Psoas muscle (tissue), 8 donors: ENCODE measurements at places on chromosomes 13 and 19. TPM values are rescaled to one million over a fixed set of nuclear protein-coding genes. Genes with fewer than 3 reads are reported as not detected.
A peak's percentile ranks its signal among the peaks of the same experiment; 100 is the strongest.

GRCh38 chr19:38425810-38426466 lies at the start of gene RASGRP4:
Gene RASGRP4, minus strand, starts transcription at chr19:38426219. Its CDS starts 128 bp downstream, at chr19:38426091.
- H3K4me3 ChIP-seq: peak within 1 kb of the TSS; percentile 36
- DNase-seq: no peak
- no peaks in the 10 kb centered on the region for H3K36me3 ChIP-seq
- no peak within 1 kb of the TSS for H3K27ac ChIP-seq
- H3K27me3 ChIP-seq: no peaks in the 10 kb centered on the region
- peaks cover 2% of the 10 kb centered on the region for H3K4me1 ChIP-seq

DNA sequence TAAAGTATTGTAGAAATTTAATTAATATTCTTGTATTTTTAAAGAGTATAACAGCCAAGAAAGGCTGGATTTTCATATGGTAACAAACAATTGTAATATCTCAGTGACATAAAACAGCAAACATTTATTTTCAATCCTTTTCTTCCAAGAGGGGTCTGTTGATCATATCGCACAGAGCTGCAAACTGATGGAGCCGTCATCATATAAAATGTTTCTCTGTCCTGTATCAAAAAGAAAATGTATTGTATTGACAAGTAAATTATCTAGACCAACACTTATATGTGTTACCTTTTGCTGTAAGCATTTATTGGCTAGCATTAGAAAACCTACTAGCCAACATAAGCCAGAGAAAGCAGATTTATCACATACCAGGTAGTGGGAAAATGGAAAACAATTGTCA lies 2861.4 kb upstream of the PCDH20 start:
- no peak overlapping the region for H3K4me3 ChIP-seq
- no peaks in the 10 kb centered on the region for H3K4me1 ChIP-seq
- no peak for DNase-seq
- H3K27ac ChIP-seq: no peak overlapping the region
- H3K36me3 ChIP-seq: no peaks in the 10 kb centered on the region

GRCh38 chr19:51799034-51799773 lies 4.2 kb downstream of the FPR3 start:
- H3K4me1 ChIP-seq: no peaks in the 10 kb centered on the region
- no peaks in the 10 kb centered on the region for H3K36me3 ChIP-seq
- H3K27me3 ChIP-seq: peaks cover 3% of the 10 kb centered on the region

FGF22 gene
- not detected for total RNA-seq

- no peaks in the 10 kb centered on the region for H3K4me1 ChIP-seq
- no peaks in the 10 kb centered on the region for H3K36me3 ChIP-seq
- no peak overlapping the region for H3K4me3 ChIP-seq
- DNase-seq: no peak
Measured at GRCh38 chr19:48137411-48137810, 26.8 kb upstream of the PLA2G4C start.

GRCh38 chr19:35986111-35986510 lies 8.9 kb upstream of the SDHAF1 start:
- no peak for DNase-seq
- H3K27me3 ChIP-seq: no peaks in the 10 kb centered on the region
- H3K36me3 ChIP-seq: no peaks in the 10 kb centered on the region

ONECUT3 gene
- total RNA-seq: not detected

- H3K36me3 ChIP-seq: no peaks in the 10 kb centered on the region
- peak overlapping the region; percentile 89 for H3K27ac ChIP-seq
- no peak for DNase-seq
- peak overlapping the region; percentile 69 for H3K4me3 ChIP-seq
- H3K4me1 ChIP-seq: peaks cover 45% of the 10 kb centered on the region
- no peaks in the 10 kb centered on the region for H3K27me3 ChIP-seq
Measured at GRCh38 chr13:75764251-75764925, 128.3 kb downstream of the LMO7 start.

OSCAR gene
- 0.22 TPM for total RNA-seq

- no peaks in the 10 kb centered on the region for H3K36me3 ChIP-seq
- H3K27me3 ChIP-seq: peaks cover 40% of the 10 kb centered on the region
- DNase-seq: peak; percentile 79
Measured at GRCh38 chr19:41219924-41220567, 1.0 kb downstream of the AXL start.

DNA sequence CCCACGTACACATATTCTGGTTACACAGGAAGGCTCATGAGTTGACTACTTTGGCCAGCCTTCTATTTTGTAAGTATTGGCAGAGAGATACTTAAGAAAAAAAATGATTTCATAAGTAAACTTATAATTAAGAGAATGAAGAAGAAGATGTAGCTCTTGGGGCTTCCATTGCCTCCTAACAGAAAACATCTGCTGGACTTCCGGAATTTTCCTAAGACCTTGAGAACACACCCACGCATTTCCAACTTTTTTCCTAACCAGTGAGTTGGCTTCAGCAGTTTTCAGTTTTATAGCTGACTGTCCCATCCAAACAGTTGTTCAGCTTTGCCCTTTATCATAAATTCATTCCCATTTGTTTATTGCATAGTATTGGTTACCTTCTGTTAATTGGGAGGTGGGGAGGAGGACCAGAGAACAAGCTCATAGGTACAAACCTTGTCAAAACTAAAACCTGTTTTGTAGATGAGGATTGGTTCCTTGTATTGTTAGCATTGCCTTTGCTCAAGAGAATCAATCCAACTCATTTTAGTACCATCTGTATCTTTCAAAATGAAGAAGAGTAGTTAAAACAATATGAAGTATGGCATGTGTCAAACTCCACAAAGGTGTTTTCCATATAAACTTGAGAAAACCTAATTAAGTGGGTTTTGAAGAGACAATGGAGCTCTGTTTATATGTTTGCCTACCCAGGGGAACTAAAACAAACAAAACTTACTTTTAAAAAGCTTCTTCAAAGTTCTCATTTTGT lies 93.9 kb downstream of the COL4A2 start:
- no peak overlapping the region for H3K4me3 ChIP-seq
- no peaks in the 10 kb centered on the region for H3K36me3 ChIP-seq
- no peaks in the 10 kb centered on the region for H3K27me3 ChIP-seq
- DNase-seq: no peak
- H3K4me1 ChIP-seq: peaks cover 15% of the 10 kb centered on the region

ANGPTL8 gene
- 0.49 TPM for total RNA-seq

GRCh38 chr19:34989298-34989697 lies 10.8 kb upstream of the GRAMD1A start:
- no peaks in the 10 kb centered on the region for H3K4me1 ChIP-seq
- no peak overlapping the region for H3K4me3 ChIP-seq

- no peak overlapping the region for H3K4me3 ChIP-seq
- H3K4me1 ChIP-seq: no peaks in the 10 kb centered on the region
- no peak for DNase-seq
- no peaks in the 10 kb centered on the region for H3K27me3 ChIP-seq
- H3K36me3 ChIP-seq: no peaks in the 10 kb centered on the region
Measured at GRCh38 chr13:90640976-90641375, 706.5 kb upstream of the MIR17HG start.

PSG11 gene
- not detected for total RNA-seq

- no peaks in the 10 kb centered on the region for H3K36me3 ChIP-seq
- no peak overlapping the region for H3K4me3 ChIP-seq
- DNase-seq: no peak
Measured at GRCh38 chr13:104314321-104314720, 1248.1 kb upstream of the SLC10A2 start.

TUBB4A gene
- 6.4 TPM for total RNA-seq

PRR22 gene
- 2.3 TPM for total RNA-seq

DNA sequence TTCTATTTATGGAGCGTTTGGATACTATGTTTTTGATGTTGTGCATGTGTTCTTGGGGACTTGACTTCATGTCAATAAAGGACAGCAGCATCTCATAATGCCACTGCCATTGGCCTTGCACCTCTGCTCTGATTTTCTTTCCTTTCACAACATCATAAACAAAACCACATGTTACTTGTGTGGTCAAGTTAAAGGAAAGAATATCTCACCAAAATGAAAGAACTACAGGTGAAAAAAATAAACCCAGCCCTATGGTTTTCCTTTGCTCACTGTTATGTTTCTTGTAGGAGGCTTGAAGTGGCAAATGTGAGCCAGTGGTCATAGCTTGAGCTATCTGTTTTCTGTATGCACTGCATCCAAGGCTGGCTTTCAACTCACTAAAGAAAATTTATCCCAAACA lies 240.4 kb downstream of the KCNRG start:
- no peaks in the 10 kb centered on the region for H3K27me3 ChIP-seq
- no peak overlapping the region for H3K4me3 ChIP-seq
- H3K36me3 ChIP-seq: no peaks in the 10 kb centered on the region
- no peak overlapping the region for H3K27ac ChIP-seq

- peaks cover 2% of the 10 kb centered on the region for H3K27me3 ChIP-seq
- peak overlapping the region; percentile 68 for H3K27ac ChIP-seq
- H3K4me3 ChIP-seq: no peak overlapping the region
- no peaks in the 10 kb centered on the region for H3K36me3 ChIP-seq
- no peak for DNase-seq
Measured at GRCh38 chr19:34480491-34480890, 1.1 kb upstream of the WTIP start.

DNA sequence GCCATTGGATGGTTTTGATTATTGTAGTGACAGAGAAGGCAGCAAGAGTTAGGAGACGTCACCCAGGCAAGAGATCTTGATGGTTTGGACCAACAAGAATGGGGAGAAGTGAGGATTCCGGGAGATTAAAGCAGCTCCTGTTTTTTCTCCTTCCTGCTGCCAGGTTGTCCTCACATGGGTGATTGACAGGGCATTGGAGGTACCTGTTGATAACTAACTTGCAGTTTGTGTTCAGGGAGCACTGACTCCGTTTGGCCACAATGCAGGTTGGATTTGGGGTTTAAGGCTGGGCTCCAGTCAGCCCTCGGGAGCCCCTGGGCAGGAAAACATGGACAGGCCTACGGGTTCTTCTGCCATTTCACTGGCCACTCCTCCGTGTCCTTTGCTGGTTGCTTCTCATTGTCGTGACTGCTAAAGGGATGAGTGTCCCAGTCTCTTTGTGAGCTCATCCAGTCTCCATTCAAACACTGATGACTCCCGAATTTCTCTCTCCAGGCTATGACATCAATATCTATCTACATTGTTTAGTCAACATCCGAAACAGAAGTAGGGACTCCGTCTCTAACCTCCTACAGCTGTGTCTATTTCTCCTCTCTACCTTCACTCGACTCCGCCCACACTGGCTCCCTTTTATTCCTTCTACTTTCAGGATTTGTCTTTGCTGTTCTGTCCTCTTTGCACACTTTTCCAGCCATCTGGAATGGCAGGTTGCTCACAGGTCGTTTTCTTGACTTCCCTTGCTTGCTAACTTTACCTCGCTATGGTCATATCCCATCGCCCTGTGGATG lies 1.3 kb upstream of the PTOV1 start:
- H3K27me3 ChIP-seq: no peaks in the 10 kb centered on the region
- H3K4me1 ChIP-seq: peaks cover 39% of the 10 kb centered on the region
- H3K4me3 ChIP-seq: peak overlapping the region; percentile 96

ZNF573 gene
- total RNA-seq: 9.7 TPM

DNA sequence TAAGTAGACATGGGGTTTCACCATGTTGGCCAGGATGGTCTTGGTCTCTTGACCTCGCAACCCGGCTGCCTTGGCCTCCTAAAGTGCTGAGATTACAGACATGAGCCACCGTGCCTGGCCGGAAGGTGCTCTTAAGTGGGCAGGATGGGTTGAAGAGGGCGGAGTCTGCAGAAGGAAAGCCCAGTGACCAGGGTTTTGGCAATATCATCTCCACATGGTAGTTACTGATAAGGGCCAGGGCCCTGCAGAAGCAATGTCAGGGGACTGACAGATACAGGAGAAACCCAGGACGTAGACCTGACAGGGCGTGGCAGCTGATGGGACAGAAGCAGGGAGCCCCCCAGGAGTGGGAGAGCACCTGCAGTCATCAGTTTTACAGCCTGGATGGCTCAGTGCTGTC lies 45.7 kb upstream of the RNF113B start:
- no peak overlapping the region for H3K27ac ChIP-seq
- no peaks in the 10 kb centered on the region for H3K36me3 ChIP-seq
- H3K27me3 ChIP-seq: no peaks in the 10 kb centered on the region
- DNase-seq: no peak

GRCh38 chr13:100163375-100163774 lies 74.5 kb downstream of the PCCA start:
- H3K27ac ChIP-seq: no peak overlapping the region
- no peaks in the 10 kb centered on the region for H3K4me1 ChIP-seq
- DNase-seq: no peak
- H3K36me3 ChIP-seq: peaks cover 6% of the 10 kb centered on the region
- H3K27me3 ChIP-seq: no peaks in the 10 kb centered on the region

DNA sequence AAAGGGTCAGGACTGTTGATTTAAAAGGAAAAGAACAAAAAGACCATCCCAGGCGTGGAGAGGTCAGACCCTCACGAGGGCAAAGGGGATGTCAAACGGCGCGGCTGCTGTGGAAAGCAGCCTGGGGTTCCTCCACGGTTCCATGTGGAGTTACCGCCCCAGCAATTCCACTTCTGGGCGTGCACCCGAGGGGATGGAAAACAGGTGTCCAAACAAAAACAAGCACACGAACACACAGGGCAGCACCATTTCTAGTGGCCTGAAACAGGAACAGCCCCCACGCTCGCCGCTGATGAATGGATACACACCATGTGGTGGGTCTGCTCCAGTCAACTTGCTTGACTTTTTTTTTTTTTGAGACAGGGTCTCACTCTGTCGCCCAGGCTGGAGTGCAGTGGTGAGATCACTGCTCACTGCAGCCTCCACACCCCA lies 11.2 kb downstream of the AP3D1 start:
- no peak overlapping the region for H3K27ac ChIP-seq
- H3K36me3 ChIP-seq: no peaks in the 10 kb centered on the region
- no peak overlapping the region for H3K4me3 ChIP-seq
- no peak for DNase-seq

ZNF564 gene
- 5.9 TPM for total RNA-seq
